ENCODE measurements at places on chromosomes 5 and 9.

DNA sequence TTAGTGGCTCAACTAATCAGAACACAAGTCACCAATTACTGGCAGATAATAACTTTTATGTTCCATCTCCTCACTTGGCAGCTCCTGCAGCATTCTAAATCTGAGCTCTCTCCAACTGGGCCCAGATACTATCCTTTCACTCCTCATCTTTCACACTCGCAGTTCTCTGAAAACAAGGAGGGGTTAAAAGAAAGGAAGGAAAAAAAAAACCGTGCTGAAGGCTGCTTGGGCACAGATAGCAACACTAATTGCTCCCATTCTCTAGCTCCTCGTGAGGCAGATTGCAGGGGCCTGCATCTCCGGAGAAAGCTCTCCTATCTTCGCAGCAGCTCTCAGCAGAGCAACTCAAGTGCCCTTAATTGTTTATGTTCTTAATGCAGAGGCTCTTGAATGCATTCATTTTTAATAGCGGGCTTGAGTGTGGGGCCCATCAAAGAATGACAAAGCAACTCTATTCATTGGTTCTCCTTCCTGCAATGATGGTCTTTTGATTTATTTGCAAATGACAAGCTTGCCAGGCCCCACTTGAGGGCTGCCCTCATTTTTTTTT is 23.9 kb downstream of the TLE1 start:
- no peak for DNase-seq

- no peak for DNase-seq
Observed at GRCh38 chr9:134526584-134527477, 114.8 kb upstream of the COL5A1 start.

DNA sequence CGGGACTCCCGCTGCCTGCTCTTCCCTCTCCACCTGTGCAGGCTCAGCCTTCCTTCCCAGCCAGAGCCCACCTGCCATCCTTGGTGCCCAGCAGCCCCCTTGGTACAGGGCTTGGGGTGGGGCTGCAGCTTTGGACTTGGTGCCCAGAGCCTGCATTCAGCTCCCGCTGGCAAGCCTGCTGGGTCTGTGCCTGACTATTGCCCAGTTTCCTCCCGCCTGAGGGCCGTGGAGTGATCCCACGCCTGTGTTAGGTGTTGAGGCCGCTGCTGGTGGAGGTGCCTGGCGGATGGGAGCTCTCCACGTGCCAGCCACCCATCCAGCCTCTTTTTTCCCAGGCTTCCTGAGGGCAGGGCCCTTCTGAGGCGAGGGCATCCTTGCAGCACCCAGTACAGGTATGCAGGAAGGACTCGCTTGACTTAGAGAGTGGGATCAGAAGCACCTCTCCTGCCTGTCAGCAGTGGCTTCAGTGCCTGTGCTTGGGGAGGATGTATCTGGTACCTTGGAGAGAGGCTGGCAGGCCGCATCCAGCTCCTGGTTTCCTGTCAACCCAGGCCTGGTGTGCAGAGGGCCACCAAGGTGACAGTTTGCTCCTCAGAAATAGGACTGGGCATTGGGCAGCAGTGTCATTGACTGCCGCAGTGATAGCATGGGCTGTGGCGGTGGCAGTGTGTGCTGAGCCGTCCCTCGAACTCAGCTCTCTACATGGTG is 7.8 kb downstream of the RXRA start:
- DNase-seq = no peak

- DNase-seq = no peak
Observed at GRCh38 chr9:32264170-32264864, 120.1 kb upstream of the ACO1 start.

GRCh38 chr5:112412346-112412745 is 6.7 kb downstream of the EPB41L4A start:
- no peak for DNase-seq

- DNase-seq = no peak
Observed at GRCh38 chr5:9201011-9201410, 344.9 kb downstream of the SEMA5A start.

- no peak for DNase-seq
Observed at GRCh38 chr5:90095292-90096060, 314.1 kb downstream of the CETN3 start.

DNA sequence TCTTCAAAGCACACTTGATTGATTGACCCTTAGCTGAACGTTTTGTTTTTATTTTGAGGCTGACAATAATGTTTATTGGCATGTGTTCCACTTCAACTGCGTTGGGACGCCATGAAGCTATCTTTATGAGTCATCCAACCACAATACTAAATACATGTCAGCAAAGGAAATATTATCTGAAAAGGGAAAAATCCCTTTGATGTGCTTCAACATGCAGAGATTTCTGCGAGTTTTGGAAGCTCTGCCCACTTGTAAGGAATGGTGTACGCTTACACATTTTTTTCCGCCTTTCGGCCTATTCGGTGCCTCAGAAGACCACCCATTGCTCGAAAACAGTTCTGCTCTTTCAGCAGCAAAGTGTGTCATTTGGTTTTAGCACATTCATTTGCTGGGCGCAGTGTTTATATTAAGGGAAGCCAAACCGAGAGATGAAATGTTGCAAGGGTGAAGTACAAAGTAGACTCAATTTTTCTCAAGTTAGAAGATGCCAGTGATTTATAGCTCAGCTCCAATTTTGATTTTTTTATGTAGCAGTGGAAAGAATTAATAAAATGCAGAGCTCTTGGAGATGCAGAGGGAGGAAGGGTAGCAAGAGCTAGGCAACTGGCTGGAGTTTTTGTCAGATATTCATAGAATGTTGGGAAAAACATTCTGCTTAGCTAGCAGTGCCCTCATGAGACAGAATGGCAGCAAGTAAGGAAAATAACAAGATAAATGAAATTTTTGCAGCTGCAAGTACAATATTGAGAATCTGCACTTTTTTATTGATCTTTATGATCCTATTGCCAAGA is 68.9 kb downstream of the PRDM6 start:
- DNase-seq = no peak

DNA sequence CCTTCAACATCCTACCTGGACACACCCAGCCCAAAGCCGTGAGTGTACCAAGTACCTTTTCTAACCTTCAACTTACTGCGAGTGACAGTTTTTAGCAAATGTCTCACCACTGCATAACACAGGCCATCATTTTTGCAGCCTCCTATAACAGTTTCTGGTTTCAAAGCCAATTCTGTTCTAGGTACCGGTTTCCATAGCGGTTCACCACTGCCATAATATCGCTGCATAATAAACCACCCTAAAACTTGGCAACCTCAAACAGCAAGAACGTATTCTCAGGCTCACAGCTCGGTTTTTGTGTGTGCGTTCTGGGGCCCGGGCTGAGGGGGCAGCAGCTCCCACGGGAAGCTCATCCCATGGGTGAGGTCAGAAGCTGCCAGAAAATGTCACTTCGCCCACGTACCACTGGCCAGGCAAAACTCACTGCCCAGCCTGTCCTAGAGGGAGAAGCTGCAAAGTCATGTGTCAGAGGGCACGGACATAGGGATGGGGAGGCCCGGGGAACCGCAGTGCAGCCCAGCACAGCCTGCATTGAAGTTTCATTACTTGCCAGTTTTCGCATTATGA is 15.9 kb upstream of the ADAMTS2 start:
- no peak for DNase-seq

DNA sequence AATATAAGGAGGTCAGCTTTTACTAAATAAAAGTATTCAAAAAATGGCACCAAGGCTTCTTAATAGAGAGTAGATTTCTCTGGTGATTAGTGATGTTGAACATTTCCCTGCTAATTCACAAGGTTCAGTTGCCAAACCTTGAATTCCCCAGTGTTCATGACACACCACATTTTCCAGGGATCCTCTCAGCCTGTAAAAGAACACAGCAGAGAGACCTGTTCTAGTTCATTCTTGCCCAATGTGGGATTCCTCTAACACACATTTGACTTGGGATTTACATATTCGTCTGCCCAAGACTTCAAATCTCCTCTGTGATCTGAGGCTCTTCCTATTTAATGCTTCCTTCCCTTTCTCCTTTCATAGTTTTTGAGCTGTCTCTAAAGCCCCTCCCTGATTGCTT is 273.2 kb upstream of the CDH9 start:
- no peak for DNase-seq

DNA sequence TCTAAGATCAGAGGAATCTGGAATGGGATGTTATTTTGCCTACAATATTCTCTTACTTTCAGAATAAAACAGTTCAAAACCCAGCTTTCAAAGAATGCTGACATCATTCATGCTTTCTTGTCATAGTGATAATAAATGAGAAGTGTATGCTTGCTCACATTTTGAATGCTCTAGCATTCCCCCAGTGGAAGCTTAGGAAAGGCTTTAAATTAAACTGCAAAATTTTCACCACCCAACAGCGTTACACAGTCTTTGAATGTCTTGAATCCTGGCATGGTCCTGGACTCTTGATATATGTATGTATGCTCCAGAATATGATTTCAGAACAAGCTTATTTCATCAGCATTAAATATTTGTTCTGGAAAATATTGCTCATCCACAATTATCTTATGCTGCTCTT is 964.3 kb upstream of the NUDT12 start:
- no peak for DNase-seq

- DNase-seq = no peak
Observed at GRCh38 chr5:139694556-139695177, 46.5 kb downstream of the CXXC5 start.

- DNase-seq = no peak
Observed at GRCh38 chr9:129365196-129365595, 187.1 kb upstream of the IER5L start.

- DNase-seq = no peak
Observed at GRCh38 chr5:96942078-96942477, 6.2 kb downstream of the LNPEP start.

GRCh38 chr9:130036099-130036498 is 6.9 kb downstream of the FNBP1 start:
- no peak for DNase-seq

DNA sequence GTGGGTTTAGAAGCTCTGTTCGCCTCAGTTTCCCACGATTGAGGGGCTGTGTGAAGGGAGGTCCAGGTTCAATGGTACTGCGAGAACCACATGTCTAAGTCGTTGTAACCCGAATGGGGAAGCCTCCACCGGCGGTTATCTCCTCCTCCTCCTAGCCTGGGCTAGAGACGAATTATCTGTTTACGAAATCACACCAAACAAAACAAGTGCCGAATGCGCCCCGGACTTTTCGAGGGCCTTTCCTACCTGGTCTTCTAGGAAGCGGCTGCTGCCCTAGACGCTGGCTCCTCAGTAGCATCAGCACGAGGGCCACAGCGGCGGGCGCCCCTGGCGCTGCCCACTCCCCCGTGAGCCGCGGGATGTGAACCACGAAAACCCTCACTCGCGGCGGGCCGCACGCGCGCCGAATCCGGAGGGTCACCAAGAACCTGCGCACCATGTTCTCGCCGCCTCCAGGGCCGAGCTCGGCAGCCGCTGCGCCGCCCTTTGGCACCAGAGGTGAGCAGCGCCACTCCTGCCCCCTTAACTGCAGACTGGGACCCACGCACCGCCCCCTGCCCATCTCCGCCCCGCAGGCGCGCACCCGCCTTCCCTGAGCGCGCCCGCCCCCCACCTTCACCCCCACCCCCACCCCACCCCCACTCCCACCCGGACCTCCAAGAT is at the start of gene CDKN2A:
Gene CDKN2A, minus strand, starts transcription at position 500 of the 663 bp plus-strand sequence.
- DNase-seq = no peak

DNA sequence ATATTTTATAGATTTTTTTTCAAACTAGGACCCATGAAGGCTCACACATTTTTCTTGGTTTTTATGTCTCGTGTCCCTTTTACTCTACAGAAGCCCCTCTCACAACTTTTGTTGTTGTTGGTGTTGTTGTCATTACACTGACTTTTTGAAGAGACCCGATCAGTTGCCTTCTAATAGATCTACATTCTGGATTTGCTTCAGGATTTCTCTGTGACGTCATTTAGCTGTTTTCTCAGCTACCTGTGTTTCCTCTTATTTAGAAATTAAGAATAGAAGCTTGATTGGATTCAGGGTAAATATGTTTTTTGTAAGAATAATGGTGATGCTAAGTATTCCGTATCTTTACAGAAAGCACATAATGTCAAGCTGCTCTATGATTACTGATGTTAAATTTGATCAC is 213.3 kb upstream of the ZNF462 start:
- DNase-seq = no peak

GRCh38 chr5:85472749-85473148 is 1088.1 kb upstream of the EDIL3 start:
- no peak for DNase-seq

DNA sequence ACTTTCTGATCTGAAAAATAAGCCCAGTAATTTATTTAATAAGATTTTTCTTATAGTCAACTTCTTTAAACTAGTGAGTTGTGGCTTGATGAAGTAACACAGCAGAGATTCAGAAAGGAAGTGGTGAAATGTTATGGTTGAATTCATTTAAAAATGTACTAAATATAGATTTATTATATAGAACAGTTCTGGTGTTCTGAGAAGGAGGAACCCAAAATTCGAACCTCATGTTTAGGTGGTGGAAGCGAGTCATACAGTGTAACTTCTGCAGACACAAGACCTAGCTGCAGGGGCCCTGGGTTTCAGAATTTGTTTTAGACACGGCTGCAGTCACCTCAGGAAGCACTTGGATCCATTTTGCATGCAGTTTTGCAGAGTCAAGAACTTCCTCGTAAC is 188.2 kb downstream of the TRIO start:
- no peak for DNase-seq

DNA sequence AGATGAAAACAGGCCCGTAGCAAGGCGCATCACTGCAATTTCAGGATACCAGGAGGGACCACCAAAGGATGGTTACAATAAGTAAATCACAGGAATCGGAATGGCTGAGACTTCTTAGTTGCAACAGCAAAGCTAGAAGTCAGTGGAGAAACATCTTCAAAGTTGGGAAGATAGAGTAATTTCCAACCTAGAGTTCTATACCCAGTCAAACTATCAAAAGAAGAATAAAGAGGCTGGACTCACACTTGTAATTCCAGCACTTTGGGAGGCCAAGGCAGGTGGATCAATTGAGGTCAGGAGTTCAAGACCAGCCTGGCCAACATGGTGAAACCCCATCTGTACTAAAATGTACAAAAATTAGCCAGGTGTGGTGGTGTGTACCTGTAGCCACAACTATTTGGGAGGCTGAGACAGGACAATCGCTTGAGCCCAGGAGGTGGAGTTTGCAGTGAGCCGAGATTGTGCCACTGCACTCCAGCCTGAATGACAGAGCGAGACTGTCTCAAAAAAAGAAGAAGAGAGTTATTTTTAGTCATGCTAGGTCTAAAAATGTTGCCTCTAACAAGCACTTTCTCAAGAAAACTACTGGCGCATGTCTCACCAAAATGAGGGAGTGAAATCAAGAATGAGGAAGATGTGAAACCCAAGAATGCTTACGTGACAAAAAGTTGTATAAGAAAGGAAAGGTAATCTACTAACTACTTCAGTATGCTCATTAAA is 267.7 kb downstream of the DENND1A start:
- DNase-seq = no peak

- no peak for DNase-seq
Observed at GRCh38 chr5:169131616-169132301, 169.2 kb downstream of the SLIT3 start.

- DNase-seq = no peak
Observed at GRCh38 chr5:108560581-108560980, 178.7 kb upstream of the FBXL17 start.

DNA sequence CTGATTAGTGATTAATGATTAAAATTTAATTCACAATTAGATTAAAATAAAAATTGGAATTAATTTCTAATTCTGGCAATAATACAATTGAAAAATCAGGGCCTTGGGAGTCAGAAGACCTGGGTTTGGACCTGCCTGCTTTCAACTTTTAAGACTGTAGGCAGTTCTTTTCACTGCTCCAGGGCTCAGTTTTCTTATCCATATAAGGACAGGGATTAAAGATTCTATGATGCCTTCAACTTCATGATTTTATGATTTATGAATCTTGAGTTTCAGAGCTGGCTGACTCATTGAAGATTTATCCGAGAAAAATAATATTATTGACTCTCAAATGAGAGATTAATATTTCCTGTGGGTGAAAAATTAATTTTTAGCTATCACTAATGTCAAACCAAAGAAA is 208.6 kb upstream of the ANKH start:
- DNase-seq = no peak
